ENCODE measurements at places on chromosomes 12 and 14.

- H3K27me3 ChIP-seq: no peaks in the 10 kb centered on the region
- H3K27ac ChIP-seq: no peak overlapping the region
- no peak for DNase-seq
- H3K4me3 ChIP-seq: no peak overlapping the region
- H3K4me1 ChIP-seq: no peaks in the 10 kb centered on the region
Observed at GRCh38 chr12:32462908-32463307, 63.5 kb downstream of the FGD4 start.

- H3K4me1 ChIP-seq: no peaks in the 10 kb centered on the region
- no peaks in the 10 kb centered on the region for H3K36me3 ChIP-seq
- H3K27ac ChIP-seq: no peak overlapping the region
- H3K4me3 ChIP-seq: no peak overlapping the region
Observed at GRCh38 chr12:19837543-19837942, 398.3 kb downstream of the AEBP2 start.

- peaks cover 20% of the 10 kb centered on the region for H3K36me3 ChIP-seq
- no peaks in the 10 kb centered on the region for H3K27me3 ChIP-seq
- DNase-seq: no peak
- no peak overlapping the region for H3K27ac ChIP-seq
- no peak overlapping the region for H3K4me3 ChIP-seq
Observed at GRCh38 chr14:87944987-87945604, 47.9 kb downstream of the GALC start.

DNA sequence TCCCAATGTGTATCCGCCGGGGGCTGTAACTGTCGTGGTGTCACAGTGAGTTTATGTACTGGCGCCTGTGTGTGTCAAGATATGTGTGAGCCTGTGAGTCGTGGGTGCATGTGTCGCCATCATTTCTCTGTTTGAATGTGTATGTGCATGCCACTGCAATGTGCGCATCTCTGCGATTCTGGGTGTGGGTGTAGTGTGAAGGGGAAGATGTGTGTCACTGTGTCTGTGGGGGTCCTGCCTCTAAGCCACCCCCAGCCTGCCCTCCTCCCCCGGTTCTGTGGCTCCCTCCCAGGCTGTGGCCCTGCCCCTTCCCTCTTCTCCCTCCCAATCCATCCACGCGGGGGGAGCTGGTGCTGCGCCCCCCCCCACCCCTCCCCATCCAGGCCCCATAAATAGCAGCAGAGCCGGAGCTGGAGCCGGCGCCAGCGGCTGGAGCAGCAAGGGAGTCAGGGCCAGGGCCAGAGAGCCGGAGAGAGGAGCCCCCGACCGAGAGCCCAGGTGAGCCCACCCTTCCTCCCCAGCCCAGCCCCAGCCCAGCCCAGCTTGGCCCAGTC, at the start of gene CPNE6:
Gene CPNE6 (plus strand): TSS at position 419 of the 554 bp plus-strand sequence. CDS start 1,375 bp downstream, outside the sequence.
- H3K27me3 ChIP-seq: peaks cover 20% of the 10 kb centered on the region
- H3K4me3 ChIP-seq: no peak within 1 kb of the TSS
- H3K36me3 ChIP-seq: no peaks in the 10 kb centered on the region
- DNase-seq: no peak

DNA sequence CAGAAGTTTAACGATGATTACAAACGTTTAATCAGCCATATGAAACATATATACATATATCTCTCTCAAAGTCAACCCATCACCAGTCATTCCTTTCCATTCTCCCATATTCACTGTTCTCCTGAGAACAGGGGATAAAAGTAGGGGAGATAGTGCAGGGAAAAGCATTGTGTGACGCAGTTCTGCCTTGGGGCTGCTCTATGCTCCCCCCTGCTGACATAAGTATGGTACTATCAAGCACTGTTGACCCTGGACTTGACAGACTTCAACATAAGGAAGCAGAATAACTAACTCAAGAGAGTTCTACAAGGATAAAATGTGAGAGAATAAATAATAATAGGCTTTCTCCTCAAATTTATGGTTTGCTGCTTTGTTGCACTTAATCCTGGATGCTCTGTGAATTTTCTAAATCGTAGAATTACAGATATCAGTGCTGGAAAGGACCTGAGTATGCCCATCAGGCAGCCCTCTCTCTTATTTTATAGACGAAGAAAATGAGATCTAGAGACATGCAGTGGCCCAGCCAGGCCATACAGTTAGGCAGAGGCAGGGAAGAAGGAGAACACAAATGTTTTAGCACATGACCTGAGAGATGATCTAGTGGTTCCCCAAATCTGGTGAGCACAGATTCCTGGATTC, 87.2 kb downstream of the SCN8A start:
- H3K27me3 ChIP-seq: peaks cover 38% of the 10 kb centered on the region
- DNase-seq: no peak
- H3K27ac ChIP-seq: no peak overlapping the region
- H3K4me1 ChIP-seq: no peaks in the 10 kb centered on the region

DNA sequence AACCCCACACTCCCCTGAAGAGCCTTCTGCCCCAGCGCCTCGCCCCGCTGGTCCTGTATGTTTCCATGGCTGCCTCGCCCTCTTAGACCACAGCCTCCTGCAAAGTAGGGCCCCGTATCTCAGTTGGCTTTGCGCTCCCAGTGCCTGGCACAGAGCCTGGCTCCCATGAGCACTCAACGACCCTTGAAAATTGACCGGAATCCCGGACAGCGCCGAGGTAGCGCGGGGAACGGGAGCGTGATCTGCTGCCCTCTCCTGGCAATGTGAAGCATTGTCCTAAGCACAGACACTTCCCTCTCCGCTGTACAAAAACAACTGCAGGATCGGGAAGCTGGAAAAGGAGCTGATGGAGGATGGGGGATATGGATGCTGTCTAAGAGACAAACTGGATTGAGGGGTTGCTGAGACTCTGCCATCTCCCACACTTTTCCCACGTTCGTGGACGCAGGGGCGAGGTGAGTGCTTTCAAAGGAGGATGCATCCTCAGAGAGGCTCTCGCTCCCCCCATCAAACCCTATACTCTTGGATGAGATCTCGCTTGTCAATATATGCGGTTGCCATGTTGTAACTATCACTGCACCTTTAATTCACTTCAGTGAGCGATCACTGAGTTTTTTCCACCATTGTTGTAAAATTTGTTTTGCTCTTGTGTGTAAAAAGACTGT, 10.7 kb upstream of the FKBP4 start:
- peaks cover 10% of the 10 kb centered on the region for H3K4me1 ChIP-seq
- H3K27me3 ChIP-seq: peaks cover 36% of the 10 kb centered on the region
- no peak overlapping the region for H3K27ac ChIP-seq

DNA sequence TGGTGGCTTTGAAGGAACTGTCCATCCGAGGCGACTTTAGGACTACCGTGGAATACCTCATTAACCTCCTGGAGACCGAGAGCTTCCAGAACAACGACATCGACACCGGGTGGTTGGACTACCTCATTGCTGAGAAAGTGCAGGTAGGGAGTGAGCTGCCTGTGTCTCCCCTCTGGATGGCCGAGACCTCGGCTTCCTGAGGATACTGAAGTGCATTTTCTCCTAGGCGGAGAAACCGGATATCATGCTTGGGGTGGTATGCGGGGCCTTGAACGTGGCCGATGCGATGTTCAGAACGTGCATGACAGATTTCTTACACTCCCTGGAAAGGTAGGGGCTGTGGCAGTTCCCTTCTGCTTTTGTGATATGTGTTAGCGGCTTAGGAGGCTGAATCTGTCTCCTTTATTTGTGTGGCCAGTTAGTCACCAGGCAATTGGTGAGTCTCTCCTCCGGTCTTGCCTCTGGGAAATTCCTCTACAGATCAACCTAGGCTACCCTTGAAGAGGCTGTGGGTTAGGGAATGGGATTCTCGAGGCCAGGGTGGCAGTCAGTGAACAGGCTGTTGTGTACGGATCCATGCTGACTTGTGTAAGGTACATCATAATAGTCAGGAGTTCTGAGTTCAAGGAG, 75.3 kb downstream of the ACACB start:
- H3K36me3 ChIP-seq: peaks cover 22% of the 10 kb centered on the region
- no peaks in the 10 kb centered on the region for H3K27me3 ChIP-seq
- H3K4me1 ChIP-seq: no peaks in the 10 kb centered on the region
- no peak overlapping the region for H3K27ac ChIP-seq
- DNase-seq: no peak

DNA sequence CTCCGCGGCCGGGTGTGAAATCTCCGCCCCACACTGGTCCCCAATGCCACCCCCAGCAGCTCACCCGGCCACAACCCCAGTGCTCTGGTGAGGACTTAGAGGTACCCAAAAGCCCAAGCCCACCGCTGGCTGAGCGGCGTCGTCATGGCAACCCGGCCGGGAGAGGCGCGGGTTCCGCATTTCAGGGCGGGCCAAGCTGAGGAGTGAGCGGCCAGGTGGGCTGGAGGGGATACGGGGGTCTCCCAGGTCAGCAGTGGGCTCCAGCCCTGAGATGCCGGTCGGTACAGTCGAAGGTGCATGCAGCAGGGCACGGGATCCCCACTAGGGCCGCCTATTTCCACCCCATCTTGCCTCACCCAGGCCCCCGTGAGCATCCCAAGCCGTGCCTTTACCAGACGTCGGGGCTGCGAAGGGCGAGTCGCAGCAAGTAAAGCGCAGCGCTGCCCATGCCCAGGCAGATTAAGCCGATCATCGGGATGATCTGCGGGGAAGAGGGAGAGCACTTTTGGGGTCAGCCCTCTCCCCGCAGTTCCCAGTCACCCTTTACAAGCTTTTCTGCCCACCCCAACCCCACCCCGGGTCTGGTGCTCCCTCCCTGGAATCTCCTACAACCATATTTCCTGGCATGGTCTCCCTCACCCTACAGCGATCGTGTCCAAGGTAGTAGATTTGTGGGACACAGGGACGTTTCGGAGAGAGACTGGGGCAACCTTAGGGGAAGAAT, 6.9 kb downstream of the SHMT2 start:
- peaks cover 51% of the 10 kb centered on the region for H3K4me1 ChIP-seq
- H3K4me3 ChIP-seq: no peak overlapping the region

DNA sequence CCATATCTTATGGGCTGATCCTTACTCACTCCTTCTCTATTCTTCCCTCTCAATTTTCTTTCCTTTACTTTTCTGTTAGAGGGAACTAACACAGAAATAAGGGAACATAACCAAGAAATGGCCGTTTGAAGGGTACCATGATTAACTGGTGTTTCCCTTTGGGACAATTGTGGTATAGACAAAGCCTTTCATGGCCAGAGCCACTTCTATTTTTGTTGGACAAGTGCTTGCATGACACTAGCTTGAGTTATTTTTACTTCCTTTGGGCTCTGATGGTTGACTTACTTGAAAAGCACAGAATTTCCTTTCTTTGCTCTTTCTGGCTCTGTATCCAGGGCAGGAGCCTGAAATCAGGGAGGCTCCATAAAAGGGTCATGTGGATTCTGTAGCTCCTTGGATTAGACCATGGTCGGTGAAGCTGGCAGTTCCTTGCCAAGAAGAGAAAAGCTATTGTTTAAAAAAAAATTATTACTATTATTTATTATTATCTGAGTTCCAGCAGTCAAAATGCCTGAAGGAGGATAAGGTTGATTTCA, 130.6 kb downstream of the KTN1 start:
- no peaks in the 10 kb centered on the region for H3K27me3 ChIP-seq
- no peak for DNase-seq
- no peak overlapping the region for H3K4me3 ChIP-seq
- H3K27ac ChIP-seq: no peak overlapping the region
- no peaks in the 10 kb centered on the region for H3K36me3 ChIP-seq

Measured in central memory CD8-positive, alpha-beta T cell (primary cell).